Right forelimb (tissue), 1 donor: ENCODE measurements at places on chromosomes 6 and 20.

GRCh38 chr6:140204154-140204553, 829.7 kb upstream of the CITED2 start:
- no peak for DNase-seq

GRCh38 chr6:121616406-121616805, 181.0 kb downstream of the GJA1 start:
- DNase-seq: no peak

DNA sequence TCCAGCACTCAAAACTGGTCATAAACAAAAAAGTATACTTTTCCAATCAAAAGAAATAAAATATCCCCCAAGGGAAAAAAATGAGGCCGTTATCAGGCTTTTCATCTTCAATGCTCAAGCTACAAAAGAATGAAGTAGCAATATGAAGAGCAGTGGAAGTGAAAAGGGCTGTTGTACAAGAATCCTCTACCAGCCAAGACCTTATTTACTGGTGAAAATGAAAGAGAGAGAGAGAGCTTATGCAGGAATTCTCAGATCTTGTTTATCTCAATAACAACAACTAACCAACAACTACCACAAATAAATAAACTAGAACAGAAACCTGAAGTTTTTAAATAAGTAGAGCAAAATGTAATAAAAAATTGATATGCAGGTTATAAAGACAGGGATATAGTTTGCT, 400.6 kb downstream of the HDGFL1 start:
- no peak for DNase-seq

- DNase-seq: peak; percentile 78
Measured at GRCh38 chr6:53484476-53485280, 60.2 kb downstream of the GCLC start.

DNA sequence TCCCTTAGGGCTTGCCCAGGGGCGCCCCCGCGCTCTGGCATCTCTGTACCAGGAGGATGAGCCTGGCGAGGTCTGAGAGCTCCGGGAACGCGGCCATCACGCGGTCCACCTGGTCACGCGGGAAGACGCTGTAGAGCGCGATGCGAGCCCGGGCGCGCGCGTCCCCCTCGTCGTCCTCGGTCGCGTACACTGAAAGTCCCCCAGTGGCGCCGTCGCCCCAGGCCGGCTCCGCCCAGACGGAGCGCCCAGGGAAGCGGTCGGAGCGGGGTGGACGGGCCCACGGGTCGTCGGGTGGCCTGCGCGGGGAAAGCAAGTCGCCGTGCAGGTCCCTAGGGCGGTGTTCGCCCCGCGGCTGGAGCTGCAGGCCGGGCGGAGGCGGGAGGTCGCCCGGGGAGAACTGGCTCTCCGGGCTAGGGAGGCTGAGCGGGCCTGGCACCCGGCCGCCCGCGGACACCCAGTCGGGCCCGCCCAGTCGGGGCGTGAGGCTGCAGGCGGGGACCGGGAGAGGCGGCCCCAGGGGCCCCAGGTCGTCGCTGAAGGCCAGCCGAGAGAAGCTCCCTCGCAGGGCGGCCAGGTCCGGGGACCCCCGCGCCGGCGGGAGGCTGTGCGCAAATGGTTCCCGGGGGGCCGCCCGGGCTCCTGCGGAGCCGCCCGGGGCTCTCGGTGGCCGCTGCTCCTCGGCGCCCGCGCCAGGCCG, 34.0 kb downstream of the ZC3H12D start:
- peak; percentile 62 for DNase-seq

- DNase-seq: no peak
Measured at GRCh38 chr6:56346958-56347357, 99.6 kb upstream of the COL21A1 start.

- DNase-seq: no peak
Measured at GRCh38 chr20:59220161-59220560, 56.5 kb downstream of the ZNF831 start.

- DNase-seq: no peak
Measured at GRCh38 chr20:32358632-32358882, 426 bp downstream of the ASXL1 start.
